KBM-7 (cell line): ENCODE measurements at places on chromosomes 5 and 9.
A peak's percentile ranks its signal among the peaks of the same experiment; 100 is the strongest.

- no peak for DNase-seq
Observed at GRCh38 chr5:126002222-126002897, 420.8 kb upstream of the GRAMD2B start.

DNA sequence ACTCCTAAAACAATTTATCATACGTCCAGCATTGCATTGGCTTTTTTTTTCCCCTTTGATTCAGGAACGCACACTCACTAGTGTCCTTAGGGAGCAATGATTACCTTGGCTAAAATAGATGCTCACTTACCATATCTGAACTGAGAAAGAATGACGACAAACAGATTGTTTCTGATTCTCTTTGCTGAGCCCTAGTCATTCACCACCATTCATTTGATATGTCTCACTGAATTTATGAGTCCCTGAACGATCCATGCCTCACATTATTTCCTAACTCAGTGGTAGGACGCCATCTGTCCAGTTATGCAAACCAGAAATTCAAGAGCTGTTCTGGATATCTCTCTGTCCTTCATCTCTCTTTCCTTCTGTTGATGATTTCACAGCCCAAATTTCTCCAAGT lies 39.3 kb upstream of the DAB2 start:
- no peak for DNase-seq

DNA sequence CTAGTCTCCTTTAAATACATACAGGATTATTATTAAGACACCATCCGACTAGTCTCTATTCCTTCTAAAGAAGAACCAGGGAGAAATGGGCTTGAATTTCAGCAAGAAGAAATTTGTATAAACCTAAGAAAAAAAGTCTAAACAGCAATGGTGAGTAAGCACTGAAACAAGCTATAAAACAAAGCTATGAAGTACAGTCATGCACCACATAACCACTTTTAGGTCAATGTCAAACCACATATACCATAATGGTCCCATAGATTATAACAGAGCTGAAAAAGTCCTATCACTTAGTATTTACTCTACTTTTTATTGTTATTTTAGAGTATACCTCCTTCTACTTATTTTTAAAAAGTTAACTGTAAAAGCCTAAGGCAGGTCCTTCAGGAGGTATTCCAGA lies 102.0 kb upstream of the NFIB start:
- no peak for DNase-seq

GRCh38 chr5:140267559-140268018 lies 35.3 kb downstream of the PFDN1 start:
- no peak for DNase-seq

DNA sequence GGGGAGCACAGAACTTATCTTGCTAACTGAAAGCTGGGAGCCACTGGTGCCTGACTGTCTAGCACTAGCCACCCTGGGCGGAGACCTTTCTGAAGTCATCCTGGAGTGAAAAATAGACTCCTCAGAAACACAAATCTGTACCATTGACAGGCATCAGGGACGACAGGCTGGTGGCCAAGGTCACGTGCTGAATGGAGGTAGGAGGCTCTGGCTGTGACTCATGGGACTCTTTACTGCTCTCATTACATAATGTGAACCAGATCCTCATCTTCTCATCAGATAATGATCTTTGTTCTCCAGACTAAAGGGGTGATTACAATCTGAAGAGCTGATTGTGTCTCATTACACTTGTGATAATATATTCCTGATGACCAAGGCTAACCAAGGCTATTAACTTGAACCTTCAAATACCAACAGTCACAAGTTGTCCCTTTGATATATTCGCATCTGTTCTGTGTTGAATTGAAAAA lies 91.8 kb downstream of the SEMA5A start:
- DNase-seq, result no peak

GRCh38 chr5:54091307-54092130 lies 218.9 kb downstream of the ARL15 start:
- no peak for DNase-seq

GRCh38 chr9:37977851-37978480 lies 74.0 kb upstream of the SLC25A51 start:
- no peak for DNase-seq

GRCh38 chr5:757931-758697 lies 26.4 kb downstream of the ZDHHC11B start:
- peak; percentile 31 for DNase-seq

DNA sequence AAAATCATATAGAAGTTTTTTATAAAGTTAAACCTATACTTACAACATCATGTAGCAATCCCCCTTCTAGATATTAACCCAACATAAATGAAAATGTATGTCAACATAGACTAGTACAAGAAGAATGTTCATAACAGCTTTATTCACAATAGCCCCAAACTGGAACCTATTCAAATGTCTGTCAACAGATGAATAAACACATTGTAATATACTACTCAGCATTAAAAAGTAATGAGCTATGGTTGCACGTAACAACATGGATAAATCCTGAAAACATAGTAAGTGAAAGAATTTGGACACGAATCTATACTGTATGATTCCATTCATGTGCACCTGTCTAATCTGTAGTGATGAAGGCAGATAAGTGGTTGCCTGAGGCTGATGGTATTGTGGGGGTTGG lies 73.9 kb downstream of the CSNK1G3 start:
- DNase-seq, result no peak

GRCh38 chr9:26229324-26230054 lies 551.2 kb upstream of the TUSC1 start:
- DNase-seq, result no peak

- no peak for DNase-seq
Observed at GRCh38 chr5:83955916-83956315, 235.3 kb upstream of the HAPLN1 start.

- no peak for DNase-seq
Observed at GRCh38 chr5:178403351-178403750, 170.7 kb upstream of the PHYKPL start.

GRCh38 chr5:152631221-152631620 lies 226.1 kb upstream of the NMUR2 start:
- DNase-seq, result no peak

GRCh38 chr5:113435575-113435974 lies 786 bp upstream of the TSSK1B start:
- DNase-seq, result no peak

DNA sequence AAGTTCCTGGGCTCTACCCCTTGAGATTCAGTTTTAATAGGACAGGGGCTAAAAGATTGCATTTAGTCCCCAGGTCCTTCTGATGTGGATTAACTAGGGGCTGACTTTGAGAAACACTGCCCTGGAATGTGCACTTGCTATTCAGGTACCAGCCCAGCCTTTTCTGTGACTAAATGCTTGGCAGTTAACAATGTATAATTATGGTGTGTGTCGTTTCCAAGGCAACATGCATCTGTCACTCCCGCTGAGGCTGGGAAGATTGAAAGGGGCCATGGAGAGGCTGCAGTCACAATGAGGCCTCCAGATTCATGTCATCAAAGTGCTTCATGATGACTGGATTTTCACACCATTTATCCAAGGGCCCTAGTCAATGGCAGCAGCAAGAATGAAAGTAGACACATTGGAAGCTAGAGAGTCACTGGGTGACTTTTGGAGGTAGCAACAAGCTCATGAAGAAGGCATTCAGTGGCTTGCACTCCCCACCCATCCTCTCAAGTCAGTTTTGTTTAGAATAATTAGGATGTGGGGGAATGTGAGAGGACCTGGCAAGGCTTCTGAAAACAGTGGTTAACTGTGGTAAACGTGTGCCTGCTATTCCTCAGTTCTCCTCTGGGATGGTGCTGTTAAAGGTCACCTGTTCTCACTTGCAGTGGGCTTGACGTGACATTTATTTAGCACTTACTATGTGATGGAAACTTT lies 28.3 kb downstream of the RAI14 start:
- no peak for DNase-seq

- DNase-seq, result peak; percentile 57
Observed at GRCh38 chr5:147857302-147858129, 21.0 kb upstream of the SCGB3A2 start.

DNA sequence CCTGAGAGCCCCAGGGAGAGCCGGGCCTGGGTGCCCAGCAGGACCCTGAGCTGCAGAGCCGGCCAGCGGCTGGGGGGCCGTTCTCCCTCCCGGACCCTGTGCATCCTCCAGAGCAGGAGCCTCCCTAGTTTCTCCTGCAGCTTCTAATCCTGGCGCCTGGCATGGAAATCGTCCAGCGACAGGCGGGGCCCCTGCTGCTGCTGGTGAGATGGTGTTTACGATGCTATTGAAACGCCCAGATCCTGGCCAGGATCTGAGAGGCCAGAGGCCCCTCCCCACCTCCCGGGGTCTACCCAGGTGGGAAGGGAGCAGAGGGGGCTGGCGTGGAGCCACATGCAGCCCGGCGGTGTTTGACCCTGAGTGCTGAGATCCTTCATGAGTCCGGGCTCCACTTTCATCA lies 38.2 kb upstream of the CEP72 start:
- DNase-seq, result no peak

DNA sequence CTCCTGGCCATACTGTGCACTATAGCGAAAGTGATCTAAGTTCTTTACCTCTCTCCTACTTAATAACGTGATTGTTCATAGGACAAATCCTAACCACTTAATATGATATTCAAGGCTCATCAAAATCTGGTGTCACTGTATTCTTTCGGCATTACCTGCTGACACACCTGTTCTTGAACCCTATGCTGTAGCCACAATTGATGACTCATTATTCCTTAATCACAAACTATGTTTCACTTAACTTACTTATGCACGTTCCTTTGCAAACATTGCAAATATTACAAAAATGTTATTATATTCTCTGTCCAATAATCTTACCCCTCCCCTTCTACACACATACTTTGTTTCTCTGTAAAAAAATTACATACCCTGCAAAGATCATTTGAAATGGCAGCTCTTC lies 158.1 kb upstream of the ADRA1B start:
- no peak for DNase-seq

DNA sequence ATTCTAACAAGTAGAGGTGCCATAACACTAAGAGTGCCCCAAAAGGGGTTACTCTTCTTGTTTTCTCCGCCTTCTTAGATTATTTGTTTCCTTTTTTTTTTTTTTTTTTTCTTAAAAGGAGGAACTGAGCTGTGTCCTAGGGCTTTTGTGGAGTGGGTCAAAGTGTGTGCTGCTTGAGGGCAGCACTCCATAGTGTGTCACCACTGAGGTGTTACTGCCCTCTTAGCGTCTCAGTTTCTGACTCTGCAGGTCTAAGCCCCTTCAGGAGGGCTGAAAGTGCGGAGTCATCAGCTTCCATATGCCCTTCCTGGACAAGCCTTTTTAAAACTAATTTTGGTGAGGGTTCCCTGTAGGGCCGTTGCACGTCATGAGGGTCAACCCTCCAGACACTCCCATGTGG lies 12.6 kb upstream of the NANS start:
- DNase-seq, result no peak

GRCh38 chr5:33227746-33228145 lies 213.0 kb upstream of the TARS1 start:
- no peak for DNase-seq
